Endodermal cell (in vitro differentiated cells): ENCODE measurements at places on chromosomes 1 and 21.

DNA sequence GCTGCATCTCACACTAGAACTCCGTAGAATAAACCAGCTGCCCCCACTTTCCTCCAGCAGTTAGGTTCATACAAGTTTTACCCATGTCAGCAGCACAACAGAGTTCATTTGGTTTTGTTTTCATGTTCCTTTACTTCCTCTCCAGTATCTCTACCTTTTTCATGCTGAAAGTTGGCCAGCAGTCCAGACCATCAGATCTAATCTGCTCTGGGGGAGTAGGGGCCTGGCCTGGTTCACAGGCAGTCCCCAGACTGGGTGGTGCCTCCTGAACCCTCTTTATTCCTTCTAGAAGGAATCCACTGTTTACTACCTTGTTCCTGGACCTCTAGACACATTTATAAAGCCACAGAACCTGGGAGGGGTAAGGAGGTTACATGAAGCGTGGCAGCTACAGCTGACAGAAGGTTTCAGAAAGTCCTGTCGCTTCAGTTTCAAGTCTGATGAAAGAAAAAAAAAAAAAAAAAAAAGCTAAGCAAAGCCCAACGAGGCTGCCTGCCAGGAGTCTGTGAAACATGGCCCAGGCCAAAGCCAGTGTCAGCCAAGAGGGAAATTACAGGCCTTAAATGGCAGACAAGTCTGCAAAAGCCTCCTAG lies 184.6 kb upstream of the JUN start:
- peaks cover 3% of the 10 kb centered on the region for H3K4me1 ChIP-seq
- DNase-seq, result no peak
- no peaks in the 10 kb centered on the region for H3K27me3 ChIP-seq
- no peak overlapping the region for H3K27ac ChIP-seq
- no peak overlapping the region for H3K4me3 ChIP-seq

GRCh38 chr1:68723791-68724190 lies 226.9 kb upstream of the DEPDC1 start:
- no peak overlapping the region for H3K27ac ChIP-seq
- no peaks in the 10 kb centered on the region for H3K36me3 ChIP-seq
- H3K27me3 ChIP-seq, result no peaks in the 10 kb centered on the region
- no peaks in the 10 kb centered on the region for H3K4me1 ChIP-seq

- no peaks in the 10 kb centered on the region for H3K36me3 ChIP-seq
- H3K27me3 ChIP-seq, result no peaks in the 10 kb centered on the region
- DNase-seq, result peak; percentile 52
- no peak overlapping the region for H3K27ac ChIP-seq
These were observed 61.7 kb downstream of the XCL2 start for GRCh38 chr1:168482106-168482505.

DNA sequence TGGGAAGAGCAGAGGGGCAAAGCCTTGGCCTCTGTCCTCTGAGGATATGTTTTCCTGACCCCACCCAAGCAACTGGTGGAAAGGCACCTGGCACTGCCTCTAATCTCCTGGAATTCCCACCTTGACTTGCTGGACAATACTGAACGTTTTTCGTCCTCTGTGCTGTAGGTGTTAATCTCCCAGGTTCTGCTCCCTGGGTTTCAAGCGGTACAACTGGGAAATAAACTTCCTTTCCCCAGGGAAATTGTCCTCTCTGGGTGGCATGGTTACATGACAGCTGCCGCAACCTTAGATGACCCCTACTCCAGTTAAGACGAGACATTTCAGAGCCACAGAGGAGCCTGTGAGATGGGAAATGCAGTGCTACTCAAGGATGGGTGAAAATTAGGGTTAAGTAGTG lies 57.3 kb upstream of the BCAR3 start:
- peaks cover 4% of the 10 kb centered on the region for H3K27me3 ChIP-seq
- no peak overlapping the region for H3K27ac ChIP-seq
- DNase-seq, result no peak
- H3K36me3 ChIP-seq, result no peaks in the 10 kb centered on the region
- H3K4me3 ChIP-seq, result no peak overlapping the region

DNA sequence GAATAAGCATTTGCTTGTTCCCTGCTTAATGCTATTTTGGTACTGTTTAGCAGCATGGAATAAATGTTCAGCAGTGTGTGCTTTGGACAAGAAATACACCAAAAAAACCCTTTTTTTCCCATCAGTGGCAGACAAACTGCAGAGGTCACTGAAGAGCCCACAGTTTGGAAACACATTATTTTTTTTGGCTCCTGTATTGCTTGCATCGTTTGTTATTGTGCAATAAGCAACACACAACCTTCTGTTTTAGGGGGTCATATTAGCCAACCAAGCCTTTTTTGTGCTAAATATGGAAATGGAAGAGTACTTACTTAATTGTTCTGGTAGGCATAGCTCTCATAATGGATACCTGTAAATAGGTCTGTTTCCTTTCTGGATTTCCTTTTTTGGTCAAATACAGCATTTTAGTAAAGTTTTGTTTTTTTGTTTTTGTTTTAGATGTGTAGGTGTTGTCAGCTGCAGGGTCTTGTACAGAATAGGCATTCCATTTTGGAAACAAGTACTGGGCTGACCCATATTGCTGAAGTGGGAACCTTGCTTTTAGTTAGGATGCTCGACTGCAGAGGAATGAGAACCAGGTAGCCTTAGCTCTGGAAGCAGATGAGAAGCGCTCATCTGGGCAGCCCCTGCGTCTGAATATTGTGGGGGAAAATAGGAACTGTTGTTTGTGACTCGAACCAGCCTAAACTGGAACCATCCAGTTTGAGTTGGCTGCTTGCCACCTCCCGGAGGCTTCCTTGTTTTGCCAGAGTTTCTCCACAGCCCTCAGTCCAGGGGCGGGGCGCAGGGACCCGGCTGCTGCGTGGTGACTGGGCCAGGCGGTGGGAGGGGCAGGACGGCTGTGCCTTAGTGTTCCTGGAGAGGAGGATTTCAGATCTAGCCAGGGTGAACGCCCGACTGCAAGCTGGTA lies 38.4 kb downstream of the SPEN start:
- H3K4me1 ChIP-seq, result no peaks in the 10 kb centered on the region
- peak overlapping the region; percentile 92 for H3K27ac ChIP-seq
- no peak overlapping the region for H3K4me3 ChIP-seq
- H3K27me3 ChIP-seq, result no peaks in the 10 kb centered on the region

- no peaks in the 10 kb centered on the region for H3K4me1 ChIP-seq
- no peaks in the 10 kb centered on the region for H3K27me3 ChIP-seq
- H3K4me3 ChIP-seq, result no peak overlapping the region
- no peak overlapping the region for H3K27ac ChIP-seq
- peak; percentile 57 for DNase-seq
These were observed 219.7 kb downstream of the BRINP3 start for GRCh38 chr1:190258003-190258402.

GRCh38 chr1:30934613-30935012 lies 26.1 kb upstream of the SDC3 start:
- no peak overlapping the region for H3K4me3 ChIP-seq
- H3K27me3 ChIP-seq, result no peaks in the 10 kb centered on the region
- DNase-seq, result no peak
- H3K27ac ChIP-seq, result peak overlapping the region; percentile 42
- peaks cover 77% of the 10 kb centered on the region for H3K36me3 ChIP-seq

DNA sequence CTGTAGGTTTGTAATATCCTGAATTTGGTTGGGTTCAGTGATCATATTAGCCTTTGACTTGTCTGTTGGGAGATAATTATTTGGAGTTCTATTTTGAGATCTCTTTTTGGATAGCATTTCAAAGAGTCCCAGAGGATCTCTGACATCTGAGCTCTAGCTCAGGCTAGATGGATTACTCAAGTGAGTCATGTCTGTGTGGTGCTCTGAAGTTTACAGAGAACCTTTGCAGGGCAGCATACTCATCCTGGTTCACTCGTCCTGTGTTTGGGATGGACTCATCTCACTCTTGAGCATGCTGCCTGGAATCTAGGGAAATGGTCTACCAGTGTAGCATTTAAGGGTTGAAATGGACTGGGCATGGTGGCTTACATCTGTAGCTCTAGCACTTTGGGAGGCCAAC lies 29.4 kb upstream of the BMP8A start:
- peaks cover 97% of the 10 kb centered on the region for H3K36me3 ChIP-seq
- no peak overlapping the region for H3K27ac ChIP-seq
- peaks cover 4% of the 10 kb centered on the region for H3K4me1 ChIP-seq
- DNase-seq, result no peak
- H3K27me3 ChIP-seq, result no peaks in the 10 kb centered on the region

DNA sequence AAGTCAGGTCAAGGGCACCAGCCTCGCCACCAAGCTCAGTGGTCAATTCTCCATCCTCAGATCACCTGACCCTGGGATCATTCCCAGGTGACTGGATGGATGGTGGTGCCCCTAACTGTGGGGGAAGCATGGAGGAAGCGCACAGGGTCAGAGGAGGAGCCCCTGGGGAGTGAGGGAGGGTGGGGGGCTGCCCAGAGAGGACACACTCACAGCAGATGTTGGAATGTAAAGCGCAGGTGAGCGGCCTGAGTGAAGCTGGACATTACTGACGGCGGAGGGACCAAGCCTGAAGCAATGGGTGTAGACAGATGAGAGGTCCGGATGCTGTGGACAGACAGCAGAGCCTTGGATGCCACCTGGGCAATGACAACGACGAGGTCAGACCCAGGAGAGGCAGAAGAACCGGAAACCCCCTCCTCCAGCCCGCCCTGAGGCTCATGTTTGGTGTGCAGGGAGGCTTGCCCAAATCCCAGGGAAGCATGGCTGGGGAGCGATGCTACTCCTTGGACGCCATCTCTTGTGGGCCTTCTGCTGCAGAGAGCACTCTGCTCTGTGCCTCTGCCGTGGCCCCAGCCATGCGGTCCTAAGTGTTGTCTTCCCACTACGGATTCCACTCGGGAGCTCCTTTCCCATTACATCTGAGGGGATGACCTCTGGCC lies 5.7 kb upstream of the CPLANE2 start:
- H3K4me3 ChIP-seq, result no peak overlapping the region
- no peaks in the 10 kb centered on the region for H3K27me3 ChIP-seq
- DNase-seq, result no peak
- no peaks in the 10 kb centered on the region for H3K4me1 ChIP-seq
